ENCODE measurements at places on chromosomes 13 and 19.
A peak's percentile ranks its signal among the peaks of the same experiment; 100 is the strongest.

DNA sequence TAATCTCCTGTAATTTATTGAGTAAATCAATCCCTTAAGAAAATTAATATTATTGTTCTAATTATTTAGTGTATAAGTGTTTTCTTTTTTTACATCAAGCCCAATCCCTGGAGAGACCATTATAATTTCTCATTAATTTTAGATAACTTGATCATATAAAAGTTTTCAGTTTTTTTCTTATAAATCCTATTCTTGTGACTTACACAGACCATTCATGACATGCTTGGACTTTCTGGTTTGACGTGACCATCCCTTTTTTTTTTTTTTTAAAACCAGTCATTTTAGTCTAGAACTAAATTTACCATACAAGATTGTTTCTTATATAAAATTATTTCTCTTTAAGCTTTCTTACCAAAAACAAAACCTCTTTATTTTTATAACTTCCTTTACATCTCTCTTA, 5.4 kb upstream of the MTRF1 start:
- DNase-seq, result peak; percentile 15

GRCh38 chr19:15396436-15396835, 16.8 kb upstream of the AKAP8 start:
- DNase-seq, result no peak

- no peak for DNase-seq
Observed at GRCh38 chr19:58091251-58091995, 6.6 kb downstream of the ZSCAN18 start.

DNA sequence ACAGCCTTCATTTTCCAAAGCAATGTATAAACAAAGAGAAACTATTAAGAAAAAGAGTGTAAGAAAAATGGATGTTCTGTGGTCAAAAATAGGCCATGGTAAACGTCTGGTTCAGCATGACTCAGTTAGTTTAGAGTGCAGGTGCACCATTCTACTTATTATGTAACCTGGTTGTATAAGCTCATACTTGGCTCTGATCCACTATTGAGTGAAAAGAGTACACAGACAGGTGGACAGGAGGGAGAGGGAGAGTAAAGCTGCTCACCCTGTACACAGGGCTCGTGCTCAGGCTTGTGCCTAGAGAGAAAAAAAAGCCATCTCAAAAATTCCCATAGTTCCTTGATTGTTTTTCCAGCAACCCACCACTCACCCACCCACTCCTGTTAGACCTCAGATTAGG, 85.8 kb upstream of the ZNF91 start:
- DNase-seq, result no peak

- DNase-seq, result peak; percentile 64
Observed at GRCh38 chr13:111474136-111475002, 153.9 kb downstream of the TEX29 start.

DNA sequence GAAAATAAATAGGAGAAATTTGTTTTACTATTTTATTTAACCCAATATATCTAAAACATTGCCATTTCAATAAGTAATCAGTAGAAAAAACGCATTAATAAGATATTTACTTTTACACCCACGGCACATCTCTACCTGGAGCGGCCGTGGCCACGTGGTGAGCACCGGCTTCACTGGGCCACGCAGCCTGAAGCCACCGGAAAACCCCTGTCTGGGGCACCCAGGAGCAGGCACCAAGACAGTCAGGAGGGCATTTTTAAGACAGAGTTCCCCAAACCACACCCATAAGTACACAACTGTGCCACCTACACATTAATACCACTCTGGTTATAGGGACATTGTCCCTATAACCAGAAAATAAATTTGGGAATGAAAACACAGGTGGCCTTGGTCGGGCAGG, 80.9 kb downstream of the SPACA7 start:
- no peak for DNase-seq

- no peak for DNase-seq
Observed at GRCh38 chr19:8584965-8585893, 8.0 kb upstream of the MYO1F start.

DNA sequence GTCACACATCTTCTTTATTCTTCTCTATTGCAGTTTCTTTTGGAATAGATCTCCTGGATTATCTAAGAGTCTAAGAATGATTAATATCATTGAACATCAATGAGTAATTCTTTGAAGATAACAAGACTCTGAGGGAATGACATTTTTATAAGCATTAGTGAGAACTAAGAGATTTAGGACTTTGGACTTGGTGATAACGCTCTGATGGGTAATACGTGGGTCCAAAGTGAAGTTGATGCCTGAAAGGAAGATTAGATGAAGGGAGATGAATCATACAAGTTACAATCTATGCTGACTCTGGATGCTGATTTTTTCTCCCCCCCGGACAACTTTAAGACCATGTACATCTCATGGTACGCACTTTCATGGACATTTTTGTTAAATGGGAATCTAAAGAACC, 364.5 kb downstream of the GPC5 start:
- DNase-seq, result no peak

- DNase-seq, result no peak
Observed at GRCh38 chr13:95349267-95349666, 48.0 kb upstream of the ABCC4 start.

GRCh38 chr13:98796798-98797197, 44.3 kb upstream of the SLC15A1 start:
- no peak for DNase-seq

- DNase-seq, result peak; percentile 48
Observed at GRCh38 chr13:27619728-27620376, 477 bp downstream of the LNX2 start.

- no peak for DNase-seq
Observed at GRCh38 chr13:98324105-98324504, 147.0 kb upstream of the RNF113B start.

GRCh38 chr13:45542878-45543277, 72.7 kb downstream of the ERICH6B start:
- no peak for DNase-seq

DNA sequence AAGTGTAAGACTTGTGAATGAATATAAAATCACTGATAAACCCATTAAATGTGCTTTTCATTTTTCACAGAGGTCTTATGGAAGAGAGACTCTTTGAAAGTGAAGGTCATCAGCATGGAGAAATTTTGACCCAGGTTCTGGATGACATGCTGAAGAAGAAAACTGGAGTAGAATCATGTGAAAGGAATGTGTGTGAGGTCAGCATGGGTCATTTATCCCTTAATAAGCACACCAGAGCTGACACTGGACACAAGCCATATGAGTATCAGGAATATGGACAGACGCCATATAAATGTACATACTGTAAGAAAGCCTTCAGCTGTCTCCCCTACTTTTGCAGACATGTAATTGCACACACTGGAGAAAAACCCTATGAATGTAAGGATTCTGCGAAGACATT, 29.0 kb downstream of the ZNF20 start:
- no peak for DNase-seq

DNA sequence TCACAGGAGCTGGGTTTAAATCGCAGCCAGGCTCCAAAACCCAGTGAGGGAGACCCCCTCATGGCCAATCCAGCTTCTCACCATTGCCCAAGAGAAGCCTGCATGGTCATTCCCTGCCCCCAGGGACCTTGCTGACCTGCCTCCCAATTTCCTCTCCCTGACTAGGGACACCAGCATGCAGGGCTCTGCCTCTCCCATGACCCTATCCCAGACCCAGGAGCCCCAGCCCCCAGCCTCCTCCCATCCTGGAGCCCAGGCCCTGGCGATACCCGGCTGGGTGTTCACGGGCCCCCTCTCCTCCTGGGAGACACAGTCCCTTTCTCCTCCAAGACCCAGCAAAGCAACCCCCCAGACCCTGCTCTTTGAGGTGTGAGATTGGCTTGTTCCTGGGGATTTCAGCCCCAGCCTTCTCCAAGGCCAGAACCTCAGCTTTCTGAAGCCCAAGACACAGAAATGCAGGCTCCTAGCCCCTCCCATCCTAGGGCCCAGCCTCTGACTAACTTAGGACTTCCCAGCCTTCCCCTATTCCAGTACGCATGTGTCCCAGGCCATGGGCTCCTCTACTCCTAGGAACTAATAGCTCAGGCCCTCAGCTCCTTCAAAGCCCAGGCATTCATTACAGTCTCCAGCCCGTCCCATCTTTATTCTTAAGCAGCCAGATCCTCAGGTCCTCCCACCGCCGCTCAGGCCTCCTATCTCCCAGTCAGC, 1.1 kb downstream of the GYS1 start:
- DNase-seq, result peak; percentile 69

- DNase-seq, result no peak
Observed at GRCh38 chr13:27120811-27121210, 50.8 kb downstream of the USP12 start.

DNA sequence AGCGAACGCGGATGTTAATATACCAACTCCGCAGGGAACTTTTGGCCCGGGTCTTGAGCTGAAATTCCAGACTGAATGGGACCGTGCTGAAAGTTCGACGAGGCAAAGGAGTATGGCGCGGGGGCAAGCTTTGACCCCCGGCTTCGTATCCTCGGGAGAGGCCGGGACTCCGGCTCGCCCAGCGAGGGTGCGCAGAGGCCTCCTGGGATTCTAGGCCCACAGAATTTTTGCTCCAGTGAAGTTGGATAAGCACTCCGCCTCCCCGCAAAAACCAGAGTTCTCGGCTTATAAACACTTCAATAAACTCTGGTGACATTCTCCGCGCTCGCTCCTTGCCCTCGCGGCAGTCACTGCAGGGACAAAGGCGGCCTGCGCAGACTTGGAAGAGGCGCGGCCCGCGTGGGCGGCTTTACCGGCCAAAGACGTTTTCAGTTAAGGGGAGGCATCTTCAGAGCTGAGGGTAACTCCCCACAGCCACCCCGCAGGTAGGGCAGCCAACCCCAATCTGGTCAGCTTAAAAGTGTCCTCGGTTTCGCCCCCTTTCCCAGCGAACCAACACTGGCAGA, 112.6 kb downstream of the KCNRG start:
- DNase-seq, result no peak

DNA sequence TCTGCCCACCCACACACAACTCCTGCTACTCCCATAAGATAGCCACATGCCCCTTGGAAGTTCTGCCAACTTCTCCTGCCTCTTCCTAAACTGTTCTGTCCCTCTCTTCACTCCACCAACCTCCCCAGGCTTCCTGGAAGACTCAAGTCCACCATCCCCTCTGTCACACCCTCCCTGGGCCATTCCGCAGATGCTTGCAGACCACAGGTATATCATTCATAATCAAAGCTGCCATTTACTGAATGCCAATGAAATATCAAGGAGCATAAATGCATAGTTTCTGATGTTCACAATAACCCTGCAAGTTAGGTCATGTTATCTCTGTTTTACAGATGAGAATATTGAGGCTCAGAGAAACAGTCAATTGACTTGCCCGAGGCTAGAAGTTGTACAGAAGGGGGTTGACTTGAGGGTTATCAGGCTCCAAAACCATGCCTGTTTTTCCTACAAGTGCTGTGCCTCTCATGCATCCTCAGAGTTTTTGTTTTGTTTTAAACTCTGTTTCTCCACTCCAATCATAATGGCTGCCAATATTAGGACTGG, 135.6 kb downstream of the SLC7A1 start:
- no peak for DNase-seq

DNA sequence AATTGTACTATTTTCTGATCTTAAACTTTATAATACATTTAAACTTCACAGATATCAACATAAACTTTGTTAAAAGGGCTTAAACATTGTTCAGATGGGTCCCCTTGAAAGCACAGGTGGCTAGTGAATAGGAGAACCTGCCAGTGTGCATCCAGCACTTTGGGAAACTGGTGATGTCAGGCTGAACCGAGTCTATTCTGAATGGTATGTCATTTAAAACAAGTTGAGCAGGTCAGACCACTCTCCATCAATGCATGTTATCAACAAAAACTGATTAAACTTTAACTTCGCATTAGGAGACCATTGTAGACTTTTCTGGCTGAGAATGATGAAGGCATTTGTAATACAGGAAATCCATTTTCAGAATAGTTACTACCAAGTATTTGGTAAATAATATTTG, 50.1 kb upstream of the FREM2 start:
- no peak for DNase-seq

DNA sequence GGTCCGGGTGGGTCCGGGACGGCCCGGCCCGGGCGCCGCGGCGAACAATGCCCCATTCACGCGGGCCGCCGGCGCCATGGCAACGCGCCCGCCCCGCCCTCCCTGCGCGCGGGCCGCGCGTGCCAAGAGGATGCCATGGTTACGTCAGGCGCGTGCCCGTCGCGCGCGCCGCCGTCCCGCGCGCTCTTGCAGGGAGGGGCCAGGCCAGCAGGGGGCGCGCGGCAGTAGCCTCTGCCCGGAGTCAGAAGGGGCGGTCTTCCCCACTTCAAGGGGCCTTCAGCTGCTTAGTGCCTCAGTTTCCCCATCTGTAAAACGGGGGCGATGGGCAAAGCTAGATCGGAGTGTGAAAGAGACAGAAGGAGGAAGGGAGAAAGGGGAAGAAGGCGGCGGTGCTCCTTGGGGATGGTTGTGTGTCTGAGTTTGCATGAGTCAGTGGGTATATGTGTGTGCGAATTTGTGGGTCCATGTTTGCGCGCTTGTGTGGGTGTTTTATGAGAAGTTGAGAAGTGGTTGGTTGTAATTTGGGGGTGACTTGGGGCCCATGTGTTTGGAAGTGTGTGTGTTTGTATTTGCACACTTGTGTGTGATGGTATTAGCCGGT, 11.6 kb upstream of the NFIX start:
- peak; percentile 66 for DNase-seq

- no peak for DNase-seq
Observed at GRCh38 chr19:17757125-17757524, 5.8 kb downstream of the FCHO1 start.

- DNase-seq, result peak; percentile 81
Observed at GRCh38 chr19:16771618-16772017, 52.0 kb downstream of the NWD1 start.

DNA sequence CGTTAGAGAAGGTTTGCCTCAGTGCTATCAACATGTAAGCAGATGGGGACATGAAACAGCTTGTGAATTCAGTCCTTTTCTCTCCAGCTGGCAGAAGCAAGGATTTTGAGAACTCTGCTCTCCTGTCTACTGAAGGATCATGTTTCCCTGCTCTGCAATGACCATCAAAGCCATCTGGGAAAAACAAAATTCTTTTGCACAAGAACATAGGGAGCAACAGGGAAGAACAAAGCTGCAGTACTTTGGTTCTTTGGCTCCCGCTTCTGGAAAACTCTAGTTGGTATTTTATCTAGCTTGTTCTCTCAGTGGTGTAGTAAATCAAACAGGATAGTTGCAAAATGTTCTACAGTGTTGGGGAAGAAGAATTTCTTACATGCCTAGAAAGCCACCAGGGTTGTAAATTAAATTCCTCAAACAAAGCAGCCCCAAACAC, 270.4 kb downstream of the ENOX1 start:
- no peak for DNase-seq

GRCh38 chr13:73984949-73985691, 149.1 kb downstream of the KLF12 start:
- DNase-seq, result no peak

GRCh38 chr13:99004978-99005377, 27.1 kb upstream of the DOCK9 start:
- DNase-seq, result no peak

DNA sequence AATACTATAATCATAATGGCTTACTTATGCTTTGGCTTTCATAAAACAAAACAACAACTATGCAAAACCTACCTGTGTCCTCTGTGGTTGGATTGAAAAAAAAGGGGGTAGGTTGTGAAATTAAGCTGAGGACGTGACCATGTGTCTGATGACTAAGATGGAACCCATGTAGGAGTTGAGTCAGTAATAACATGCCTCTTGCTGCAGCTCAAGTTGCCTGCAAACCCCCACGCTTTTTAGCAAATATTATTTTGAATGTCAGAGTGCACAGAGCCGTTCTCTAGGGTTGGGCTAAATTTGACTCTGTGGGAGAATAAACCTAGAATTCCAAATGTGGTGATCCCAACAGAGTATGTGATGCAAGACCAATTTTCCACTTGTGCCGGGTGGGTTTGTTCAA, 209.3 kb downstream of the KCNRG start:
- DNase-seq, result no peak

- DNase-seq, result no peak
Observed at GRCh38 chr13:71603255-71603654, 263.7 kb downstream of the DACH1 start.

GRCh38 chr19:5154129-5154798, 185.4 kb downstream of the KDM4B start:
- DNase-seq, result no peak

Measured in cerebellar cortex (tissue), 1 donor.